Left ventricle myocardium inferior (tissue), 1 donor: ENCODE measurements at places on chromosomes 6 and 20.
A peak's percentile ranks its signal among the peaks of the same experiment; 100 is the strongest.

DNA sequence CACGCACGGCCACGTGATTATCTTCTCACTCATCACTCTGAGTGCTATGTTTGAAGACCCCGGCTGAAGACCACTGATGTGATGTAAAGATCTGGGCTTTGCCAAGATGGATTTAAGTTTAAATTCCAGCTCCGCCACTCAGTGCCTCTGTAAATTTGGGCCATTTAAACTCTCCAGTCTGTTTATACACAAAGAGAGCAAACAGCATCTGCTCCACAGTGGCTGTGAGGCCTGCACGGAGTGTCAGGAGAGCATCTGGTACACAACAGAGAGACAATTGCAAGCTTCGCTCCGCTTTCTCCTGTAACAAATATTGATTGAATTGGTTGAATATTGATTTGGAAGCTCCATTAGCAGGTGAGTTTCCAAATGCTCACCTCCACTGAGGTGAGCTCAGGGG is 80.5 kb upstream of the FRMD1 start:
- DNase-seq, result no peak

DNA sequence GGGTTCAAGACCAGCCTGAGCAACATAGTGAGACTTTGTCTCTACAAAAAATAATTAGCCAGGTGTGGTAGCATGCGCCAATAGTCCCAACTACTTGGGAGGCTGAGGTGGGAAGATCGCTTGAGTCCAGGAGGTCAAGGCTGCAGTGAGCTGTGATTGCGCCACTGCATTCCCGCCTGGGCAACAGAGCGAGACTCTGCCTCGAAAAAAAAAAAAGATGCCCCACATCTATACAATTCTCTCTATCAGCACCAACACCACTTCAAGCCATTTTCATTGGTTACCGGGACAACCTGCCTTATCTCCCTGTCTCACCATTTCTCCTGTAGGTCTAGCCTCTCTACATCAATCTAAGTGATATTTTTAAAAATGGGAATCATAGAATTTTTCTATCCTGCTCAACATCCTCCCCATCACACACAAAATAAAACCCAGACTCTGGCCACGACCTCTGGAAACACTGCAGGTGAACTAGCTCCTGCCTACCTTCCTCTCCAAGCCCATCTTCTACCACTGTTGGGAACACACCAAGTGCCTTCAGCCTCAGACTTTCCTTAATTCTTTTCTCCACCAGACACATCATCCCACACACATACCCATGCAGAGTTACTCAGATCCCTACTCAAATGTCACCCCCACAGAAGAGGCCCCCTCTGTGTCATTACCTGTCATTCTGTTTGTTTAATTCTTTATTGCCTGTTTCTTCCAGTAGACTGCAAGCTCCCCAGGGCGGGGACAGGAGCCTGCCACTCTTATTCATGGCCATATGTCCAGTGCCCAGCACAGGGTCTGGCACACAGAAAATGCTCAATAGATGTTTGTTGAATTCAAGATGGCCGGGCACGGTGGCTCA is 9.6 kb upstream of the PLTP start:
- DNase-seq, result no peak

DNA sequence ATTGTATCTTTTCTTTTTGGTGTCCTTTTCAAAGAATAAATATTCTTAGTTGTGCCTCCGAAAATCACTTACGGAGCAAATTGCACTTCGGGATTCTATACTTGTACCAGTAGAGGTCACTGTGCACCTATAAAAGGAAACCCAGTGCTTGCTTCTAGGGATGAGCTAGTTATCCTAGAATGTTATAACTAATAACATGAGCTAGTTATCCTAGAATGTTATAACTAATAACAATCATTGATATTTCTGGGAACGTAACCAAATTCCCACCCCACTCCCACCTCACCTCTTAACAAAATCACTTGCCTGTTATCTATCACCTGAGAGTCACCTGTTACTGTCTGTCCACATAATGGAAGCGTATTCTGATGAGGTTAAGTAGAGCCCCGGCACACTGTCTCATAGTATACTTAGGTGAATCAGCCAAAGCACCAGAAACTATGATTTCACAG is 126.9 kb upstream of the TIAM2 start:
- no peak for DNase-seq

DNA sequence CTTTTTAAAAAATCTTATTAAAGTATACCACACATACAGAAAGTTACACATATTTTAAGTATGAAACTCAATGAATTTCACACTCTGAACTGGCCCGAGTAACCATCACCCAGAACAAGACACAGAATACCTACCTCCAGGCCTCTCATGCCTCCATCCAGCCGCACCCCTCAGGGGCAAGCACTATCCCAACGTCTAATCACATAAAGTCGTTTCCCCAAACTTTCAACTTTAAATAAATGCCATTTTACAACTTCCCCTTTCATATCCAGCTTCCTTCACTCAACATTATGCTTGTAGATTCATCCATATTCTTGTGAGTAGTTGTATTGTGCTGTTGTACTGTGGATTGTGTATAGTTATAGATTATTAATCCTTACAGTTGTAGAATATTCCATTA is 539.1 kb downstream of the CD83 start:
- no peak for DNase-seq

DNA sequence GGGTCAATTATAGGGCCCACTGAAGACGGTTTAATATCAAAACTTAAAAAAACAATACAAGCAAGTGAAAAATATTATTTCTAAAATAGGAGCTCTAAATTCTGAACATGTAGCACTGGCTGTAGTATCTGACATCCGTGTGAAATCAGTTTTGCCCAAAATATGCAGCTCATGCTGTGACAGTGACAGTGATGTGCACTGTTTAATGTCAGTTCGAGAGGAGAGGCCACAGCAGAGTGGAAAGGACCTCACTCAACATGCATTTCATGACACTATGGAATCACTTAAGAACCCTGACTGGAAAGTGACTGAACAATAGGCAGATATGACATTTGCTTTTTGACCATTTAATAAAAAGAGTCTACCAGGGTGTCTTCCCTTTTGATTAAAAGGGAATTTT is 397.0 kb downstream of the FRK start:
- no peak for DNase-seq

GRCh38 chr6:11631008-11631407 is 93.5 kb downstream of the TMEM170B start:
- no peak for DNase-seq

DNA sequence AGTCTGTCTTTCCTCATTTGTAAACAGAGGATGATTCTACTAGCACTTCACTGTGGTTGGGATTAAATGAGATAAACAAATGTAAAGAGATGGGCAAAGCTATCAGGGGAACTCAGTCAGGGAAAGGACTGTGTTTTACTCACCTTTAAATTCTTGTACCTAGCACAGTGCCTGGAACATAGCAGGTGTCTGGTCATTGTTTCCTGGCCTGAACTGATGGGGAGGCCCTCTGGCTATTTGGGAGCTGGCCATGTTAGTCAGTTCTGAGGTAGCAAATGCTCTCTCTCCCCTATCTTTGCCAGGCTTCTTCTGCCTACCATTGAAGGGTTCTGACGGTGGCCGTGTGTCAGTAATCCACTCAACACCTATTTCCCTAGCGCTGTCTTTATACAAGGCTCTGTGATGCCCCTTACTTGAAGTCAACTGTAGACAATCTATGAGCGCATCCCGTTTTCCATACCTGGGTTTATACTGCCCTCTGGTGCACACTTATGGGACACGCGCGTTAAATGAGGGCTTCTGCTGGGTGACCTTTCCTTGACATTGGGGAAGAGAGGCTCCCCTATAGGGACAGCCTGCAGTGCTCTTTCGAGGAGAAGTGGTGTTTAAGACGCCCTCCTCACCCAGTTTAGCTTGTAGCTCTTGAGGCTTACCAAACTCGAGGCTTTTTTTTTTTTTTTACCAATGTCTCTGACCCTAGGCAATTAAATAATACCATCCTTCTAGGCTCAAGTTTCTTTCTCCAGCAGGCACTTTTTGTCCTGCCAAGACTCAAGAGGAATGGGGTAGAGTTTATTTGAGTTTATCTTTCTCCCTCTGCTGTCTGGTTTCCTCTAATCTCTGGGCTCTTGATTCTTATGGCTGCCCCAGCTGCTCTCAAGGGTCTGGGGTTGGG is 4.0 kb upstream of the SPATS1 start:
- DNase-seq, result peak; percentile 38

GRCh38 chr6:34589140-34589539 is 33.0 kb upstream of the SPDEF start:
- DNase-seq, result no peak

- no peak for DNase-seq
Observed at GRCh38 chr20:24782801-24783630, 166.1 kb upstream of the CST7 start.

- no peak for DNase-seq
Observed at GRCh38 chr6:141307309-141307998, 825.3 kb upstream of the GJE1 start.

- peak; percentile 68 for DNase-seq
Observed at GRCh38 chr6:105482227-105482844, 79.5 kb upstream of the PREP start.

- DNase-seq, result no peak
Observed at GRCh38 chr20:58905236-58905635, 52.7 kb downstream of the GNAS start.

GRCh38 chr6:101352316-101352715 is 41.2 kb upstream of the GRIK2 start:
- no peak for DNase-seq

DNA sequence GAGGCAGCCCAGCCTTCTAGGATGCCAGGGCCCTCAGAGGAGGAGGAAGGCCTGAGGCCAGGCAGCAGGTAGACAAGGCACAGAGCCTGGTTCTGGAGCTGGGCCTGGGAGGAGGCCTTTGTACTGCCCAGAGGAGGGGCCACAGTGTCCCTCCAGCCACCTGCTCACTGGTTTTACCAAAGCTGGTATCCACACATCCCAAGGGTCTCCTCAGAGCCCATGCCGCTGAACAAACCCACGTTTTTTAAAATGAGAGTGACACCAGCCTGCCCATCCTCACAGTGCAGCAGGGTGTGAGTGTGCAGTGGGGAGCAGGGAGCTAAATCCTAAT is 162.7 kb downstream of the LY86 start:
- DNase-seq, result no peak

GRCh38 chr6:102474041-102474807 is 1080.7 kb downstream of the GRIK2 start:
- no peak for DNase-seq

- DNase-seq, result no peak
Observed at GRCh38 chr6:65064844-65065243, 642.2 kb downstream of the EYS start.

DNA sequence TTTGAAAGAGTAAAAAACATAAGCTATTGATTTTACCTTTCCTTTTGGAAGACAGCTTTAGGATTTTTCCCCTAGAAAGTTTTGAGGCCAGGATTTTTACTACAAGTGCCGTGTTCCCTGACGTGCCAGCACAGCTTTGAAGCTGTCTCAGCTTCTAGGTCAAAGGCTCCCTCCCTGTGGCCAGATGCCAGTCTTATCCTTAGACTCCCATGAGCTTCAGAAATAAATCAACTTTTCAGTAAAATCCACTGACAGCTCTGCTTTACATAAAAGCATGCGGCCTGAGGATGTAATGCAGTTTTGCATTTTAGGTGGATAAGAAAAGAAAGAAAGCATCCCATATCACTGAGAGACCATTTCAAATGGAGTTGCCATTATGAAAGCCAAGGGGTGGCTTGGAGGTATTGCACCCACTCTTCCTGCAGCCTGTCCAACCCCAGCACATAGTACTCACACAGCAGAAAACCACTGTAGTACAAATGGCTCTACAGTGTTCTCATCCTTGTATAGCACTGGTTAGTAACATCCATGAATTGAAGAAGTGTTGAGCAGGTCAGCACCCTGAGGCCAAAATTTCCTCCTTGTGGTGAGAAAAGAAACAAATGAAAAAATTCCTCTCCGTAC is 15.2 kb upstream of the ATXN1 start:
- no peak for DNase-seq

DNA sequence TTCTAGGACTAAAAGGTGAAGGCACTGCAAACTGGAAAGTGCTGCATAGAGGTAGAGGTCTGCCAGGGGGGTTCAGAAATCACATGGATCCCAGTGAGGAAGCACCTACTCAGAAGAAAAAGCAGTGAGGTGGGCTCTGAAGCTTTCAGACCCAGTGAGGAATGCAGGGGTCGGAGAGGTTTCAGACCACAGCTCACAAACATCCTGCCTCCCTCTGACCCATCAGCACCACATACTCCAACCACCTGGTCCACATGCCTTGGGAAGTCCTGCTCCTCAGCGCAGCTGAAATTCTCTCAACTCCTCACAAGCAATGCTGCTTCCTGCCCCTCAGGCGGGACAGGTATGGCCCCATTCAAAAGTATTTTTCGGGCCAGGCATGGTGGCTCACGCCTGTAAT is 20.2 kb downstream of the MRPL14 start:
- no peak for DNase-seq

- no peak for DNase-seq
Observed at GRCh38 chr6:32539839-32540238, 9.8 kb upstream of the HLA-DRB5 start.

GRCh38 chr6:30752157-30752927 is 8.0 kb upstream of the IER3 start:
- peak; percentile 91 for DNase-seq

DNA sequence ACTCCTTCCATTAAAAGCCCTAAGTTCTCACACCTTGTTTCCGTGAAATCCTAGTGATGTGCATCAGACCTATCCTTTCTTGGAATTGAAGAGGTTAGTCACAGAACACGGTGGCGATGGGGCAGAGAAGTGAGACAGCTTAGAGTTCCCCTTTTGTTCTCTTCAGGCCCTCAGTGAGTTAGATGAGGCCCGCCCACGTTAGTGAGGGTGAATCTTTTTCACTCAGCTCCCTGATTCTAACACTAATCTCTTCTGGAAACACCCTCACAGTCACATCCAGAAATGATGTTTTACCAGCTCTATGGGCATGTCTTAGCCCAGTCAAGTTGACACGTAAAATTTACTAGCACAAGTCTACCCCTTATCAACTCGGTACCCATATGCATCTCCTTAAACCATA is 172.7 kb upstream of the NOX3 start:
- no peak for DNase-seq

- DNase-seq, result no peak
Observed at GRCh38 chr6:74867291-74867690, 338.6 kb downstream of the COL12A1 start.

DNA sequence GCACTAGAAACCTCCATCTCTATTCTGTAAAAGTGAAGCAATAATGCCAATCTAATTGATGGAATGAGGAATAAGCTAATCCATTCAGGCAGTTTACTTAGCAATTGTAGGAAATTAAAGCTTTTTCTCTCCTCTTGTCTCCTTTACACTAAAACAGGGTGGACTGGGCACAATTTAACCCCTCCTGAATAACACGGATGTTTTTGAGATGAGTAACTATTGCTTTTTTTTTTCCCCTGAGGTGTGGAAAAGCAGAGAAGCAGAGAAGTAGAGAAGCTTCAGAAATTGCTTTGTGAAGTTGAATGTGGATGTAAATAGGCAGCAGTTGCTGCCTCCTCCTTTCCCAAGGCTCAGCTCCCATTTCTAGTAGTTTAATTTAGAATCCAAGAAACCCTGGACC is 40.0 kb upstream of the GCNT2 start:
- DNase-seq, result no peak

- no peak for DNase-seq
Observed at GRCh38 chr6:53924277-53924676, 129.5 kb downstream of the LRRC1 start.

- DNase-seq, result no peak
Observed at GRCh38 chr20:21767739-21768223, 62.3 kb downstream of the PAX1 start.

GRCh38 chr6:19663479-19663878 is 173.7 kb upstream of the ID4 start:
- DNase-seq, result no peak
